A549 treated with GW870086 at 1 μM for 4 hours (cell line): ENCODE measurements at places on chromosomes 6 and 20. TPM values are rescaled to one million over a fixed set of nuclear protein-coding genes. Genes with fewer than 3 reads are reported as not detected.

Gene SYTL3
- total RNA-seq, result 1.1 to 1.5 TPM (median 1.3 TPM) in 5 replicates

Gene DNAH8
- not detected in 5 replicates for total RNA-seq

Gene KCNS1
- total RNA-seq, result not detected in 5 replicates

Gene TGM3
- total RNA-seq, result 0.05 TPM in 1 of 5 replicates, not detected in the others

Gene RIN2
- 23.4 to 27.0 TPM (median 23.5 TPM) in 5 replicates for total RNA-seq

Gene HDDC2
- 90.0 to 105 TPM (median 97.7 TPM) in 5 replicates for total RNA-seq

Gene MED20
- total RNA-seq, result 12.2 to 15.8 TPM (median 14.3 TPM) in 5 replicates

Gene NKX2-4
- total RNA-seq, result not detected in 5 replicates

Gene C20orf96
- total RNA-seq, result 10.3 to 11.9 TPM (median 11.8 TPM) in 5 replicates

Gene POU5F1
- 7.4 to 10.9 TPM (median 9.5 TPM) in 5 replicates for total RNA-seq

Gene SOBP
- 0.69 to 1.3 TPM (median 0.84 TPM) in 5 replicates for total RNA-seq

Gene JARID2
- 8.6 to 11.2 TPM (median 10.6 TPM) in 5 replicates for total RNA-seq

Gene PGC
- total RNA-seq, result not detected in 5 replicates

Gene PCK1
- total RNA-seq, result 0.02 to 0.30 TPM (median 0.07 TPM) in 4 of 5 replicates, not detected in the other

Gene TFAP2D
- total RNA-seq, result not detected in 5 replicates

Gene ZNF133
- 9.5 to 13.5 TPM (median 12.7 TPM) in 5 replicates for total RNA-seq

Gene WFDC5
- not detected in 5 replicates for total RNA-seq

Gene SAMHD1
- total RNA-seq, result 7.0 to 9.4 TPM (median 7.5 TPM) in 5 replicates

Gene SLC17A5
- 12.0 to 14.0 TPM (median 13.4 TPM) in 5 replicates for total RNA-seq

Gene NHLRC1
- 1.4 to 1.9 TPM (median 1.7 TPM) in 5 replicates for total RNA-seq

Gene FHL5
- not detected in 5 replicates for total RNA-seq
